NCI-H1105 treated with DMSO at 0.1 percent for 48 hours (cell line): ENCODE measurements at places on chromosomes 3 and 15.

GRCh38 chr15:73009066-73010056, 42.9 kb upstream of the NEO1 start:
- peak; percentile 85 for DNase-seq

GRCh38 chr3:25557694-25558093, 107.0 kb downstream of the TOP2B start:
- DNase-seq: no peak

GRCh38 chr15:68276668-68277067, 877 bp upstream of the FEM1B start:
- DNase-seq: no peak

- no peak for DNase-seq
Observed at GRCh38 chr3:172569128-172570008, 46.1 kb upstream of the TNFSF10 start.

DNA sequence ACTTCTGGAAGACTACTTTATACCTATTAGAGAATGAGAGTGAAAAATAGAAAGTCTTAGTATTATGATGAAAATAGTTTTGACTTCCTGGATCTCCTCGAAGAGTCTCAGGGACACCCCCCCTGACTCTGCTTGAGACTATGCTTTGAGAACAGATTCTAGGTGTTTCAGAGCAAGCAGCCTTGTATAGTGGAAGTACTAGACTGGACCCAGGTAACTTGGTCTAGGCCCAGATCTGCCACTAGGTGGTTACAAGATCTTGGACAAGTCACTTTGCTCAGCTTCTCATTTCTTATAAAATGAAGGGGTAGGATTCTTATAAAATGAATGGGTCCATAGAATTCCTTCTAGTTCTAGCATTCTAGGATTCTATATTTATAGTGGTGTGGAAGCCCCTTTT, 9.1 kb downstream of the ABHD5 start:
- no peak for DNase-seq

GRCh38 chr15:23853286-23853685, 166.2 kb upstream of the NDN start:
- no peak for DNase-seq

DNA sequence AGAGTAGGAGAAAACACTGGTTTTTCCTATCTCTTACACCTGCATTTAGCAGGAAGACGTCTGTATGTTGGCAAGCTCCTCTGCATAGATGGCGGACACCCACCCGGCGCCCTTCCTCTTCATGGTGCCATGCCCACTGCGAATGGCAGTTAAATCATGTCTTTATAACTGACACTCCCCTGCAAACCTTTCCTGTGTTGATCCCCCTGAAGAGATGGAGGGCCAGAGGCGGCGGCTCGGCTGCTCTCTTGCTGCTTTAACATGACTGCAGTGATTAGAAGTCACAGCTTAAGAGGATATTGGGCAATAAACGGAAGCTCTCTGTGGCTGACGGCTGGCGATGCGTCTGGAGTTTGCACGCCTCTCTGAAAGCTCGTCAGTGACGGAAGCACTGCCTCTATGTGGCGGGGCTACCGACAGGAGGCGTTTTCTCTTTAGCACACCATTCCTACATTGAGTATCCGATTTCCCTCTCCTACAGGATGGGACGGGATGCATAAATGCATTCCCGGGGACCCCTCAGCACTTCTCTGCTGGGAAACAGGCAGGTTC, 25.5 kb upstream of the SNRPA1 start:
- DNase-seq: no peak

DNA sequence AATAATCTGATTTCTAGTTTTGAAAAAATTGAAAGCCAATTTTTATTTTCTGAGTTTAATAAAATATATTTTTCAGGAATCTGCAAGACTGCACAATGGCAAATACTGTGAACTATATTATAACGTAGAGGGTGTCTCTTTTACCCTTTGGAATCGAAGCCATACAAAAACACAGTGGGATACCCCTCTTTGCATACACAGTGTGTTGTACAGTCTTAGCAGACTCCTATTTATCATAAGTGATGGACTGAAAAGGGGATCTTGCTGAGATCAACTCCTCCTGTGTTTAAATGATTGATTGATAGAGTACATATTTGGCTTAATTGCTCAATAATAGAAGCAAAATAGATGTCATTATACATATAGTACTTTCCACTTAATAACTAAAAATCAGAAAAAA, 981.2 kb downstream of the NSUN3 start:
- DNase-seq: no peak

GRCh38 chr3:161310649-161311423, 60.5 kb downstream of the SPTSSB start:
- no peak for DNase-seq

- no peak for DNase-seq
Observed at GRCh38 chr3:55704521-55704920, 217.4 kb upstream of the WNT5A start.

DNA sequence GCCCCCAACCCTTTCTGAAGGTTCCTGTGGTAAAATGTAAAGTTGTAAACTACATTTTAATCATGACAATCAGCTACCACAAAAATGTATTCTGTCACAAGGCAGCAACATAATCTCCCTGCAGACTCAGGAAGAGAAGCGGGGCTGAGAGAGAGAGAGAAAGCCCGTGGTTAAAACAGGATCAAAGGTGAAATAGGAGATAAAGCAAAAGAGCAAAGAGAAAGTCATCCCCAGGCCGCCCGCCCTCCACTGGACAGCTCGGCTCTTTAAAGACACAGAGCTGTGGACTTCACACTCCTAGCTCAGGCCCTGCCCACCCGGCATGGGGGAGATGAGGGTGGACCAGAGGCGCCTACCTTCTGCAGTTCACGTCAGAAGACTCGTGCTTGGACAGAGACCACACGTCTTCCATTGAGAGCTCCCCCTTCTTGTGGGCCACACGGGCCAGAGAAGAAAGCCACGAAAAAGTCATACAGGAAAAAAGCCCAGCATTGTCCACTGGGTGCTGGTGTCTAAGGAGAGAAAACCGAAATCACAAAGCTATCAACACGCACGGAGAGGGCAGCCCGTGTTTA, 29.4 kb downstream of the ABCC5 start:
- no peak for DNase-seq

GRCh38 chr15:40511472-40512133, 40.8 kb downstream of the CHST14 start:
- peak; percentile 49 for DNase-seq

- no peak for DNase-seq
Observed at GRCh38 chr3:31064021-31064420, 169.6 kb upstream of the GADL1 start.

- DNase-seq: no peak
Observed at GRCh38 chr3:43155464-43156121, 49.7 kb upstream of the POMGNT2 start.
